ENCODE measurements at places on chromosomes 5 and 9. TPM values are rescaled to one million over a fixed set of nuclear protein-coding genes. Genes with fewer than 3 reads are reported as not detected.

Gene FAM78A
- 1.4 TPM for total RNA-seq

Gene CCIN
- total RNA-seq: 2.4 TPM

Gene ZNF883
- 4.5 TPM for total RNA-seq

Gene LCN9
- total RNA-seq: 2.0 TPM

- no peak overlapping the region for H3K4me3 ChIP-seq
- H3K27me3 ChIP-seq: peaks cover 5% of the 10 kb centered on the region
- peaks cover 3% of the 10 kb centered on the region for H3K4me1 ChIP-seq
- H3K36me3 ChIP-seq: no peaks in the 10 kb centered on the region
Measured at GRCh38 chr5:94849821-94850736, 231.6 kb downstream of the SLF1 start.

- H3K36me3 ChIP-seq: peaks cover 3% of the 10 kb centered on the region
- peaks cover 14% of the 10 kb centered on the region for H3K4me1 ChIP-seq
- no peak overlapping the region for H3K27ac ChIP-seq
- no peaks in the 10 kb centered on the region for H3K27me3 ChIP-seq
Measured at GRCh38 chr5:64831996-64832395, 63.3 kb downstream of the CWC27 start.

GRCh38 chr5:78320401-78320800 is 25.9 kb upstream of the AP3B1 start:
- no peaks in the 10 kb centered on the region for H3K36me3 ChIP-seq
- no peak overlapping the region for H3K27ac ChIP-seq
- DNase-seq: no peak
- H3K4me3 ChIP-seq: no peak overlapping the region

DNA sequence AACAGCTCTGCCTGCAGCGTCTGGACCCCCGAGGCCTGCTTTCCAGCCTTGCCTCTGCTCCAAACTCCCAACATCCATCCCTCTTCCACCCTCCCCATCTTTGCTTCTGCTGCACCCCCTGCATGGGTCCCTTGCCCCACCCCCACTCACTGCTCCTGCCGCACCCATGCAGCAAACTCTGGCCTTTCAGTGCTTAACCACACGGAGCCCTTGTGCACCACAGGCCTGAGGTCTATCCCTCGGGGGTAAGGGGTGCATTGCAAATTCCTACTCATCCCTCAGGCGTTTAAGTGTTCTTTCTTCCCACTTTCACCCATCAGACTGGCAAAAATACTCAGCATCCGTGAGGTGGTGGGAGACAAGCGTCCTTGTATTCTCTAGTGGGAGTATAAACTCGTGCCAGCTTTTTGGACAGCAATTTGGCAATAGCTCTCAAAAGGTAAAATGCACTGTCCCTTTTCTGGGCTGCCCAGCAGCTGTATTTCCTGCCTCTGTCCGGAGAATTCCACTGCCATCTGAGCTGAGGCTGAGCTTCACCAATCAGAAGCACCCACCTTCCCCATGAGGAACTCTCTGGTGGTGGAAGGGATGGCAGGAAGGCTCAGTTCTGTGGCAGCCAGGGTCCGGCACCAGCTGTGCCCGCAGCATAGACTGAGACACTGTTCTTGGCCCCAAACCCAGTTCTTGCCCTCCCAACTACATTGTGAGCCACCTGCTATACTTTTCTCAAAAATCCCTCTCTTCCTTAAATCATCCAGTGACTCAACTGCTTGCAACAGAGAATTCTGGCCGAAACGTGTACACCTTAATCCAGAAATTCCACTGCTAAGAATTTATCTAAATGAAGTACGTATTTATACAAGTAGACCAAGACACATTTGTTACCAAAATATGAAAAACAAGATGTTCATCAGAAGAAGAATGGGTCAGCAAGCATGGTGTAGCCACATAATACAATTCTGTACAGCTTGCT is 15.0 kb downstream of the PSMB7 start:
- H3K4me1 ChIP-seq: peaks cover 26% of the 10 kb centered on the region
- no peak overlapping the region for H3K4me3 ChIP-seq
- DNase-seq: no peak
- no peaks in the 10 kb centered on the region for H3K27me3 ChIP-seq
- peak overlapping the region; percentile 41 for H3K27ac ChIP-seq
- H3K36me3 ChIP-seq: peaks cover 21% of the 10 kb centered on the region
